CD14-positive monocyte (primary cell): ENCODE measurements at places on chromosomes 16 and 17.

GRCh38 chr17:57080718-57081117 is 4.3 kb upstream of the AKAP1 start:
- no peaks in the 10 kb centered on the region for H3K36me3 ChIP-seq
- H3K4me3 ChIP-seq = no peak overlapping the region
- H3K4me1 ChIP-seq = peaks cover 27% of the 10 kb centered on the region
- no peak overlapping the region for H3K27ac ChIP-seq
- H3K27me3 ChIP-seq = no peaks in the 10 kb centered on the region

GRCh38 chr16:78252757-78253156 is 153.3 kb downstream of the WWOX start:
- no peak for DNase-seq
- H3K4me1 ChIP-seq = no peaks in the 10 kb centered on the region
- no peak overlapping the region for H3K27ac ChIP-seq
- H3K4me3 ChIP-seq = no peak overlapping the region
- H3K36me3 ChIP-seq = no peaks in the 10 kb centered on the region

DNA sequence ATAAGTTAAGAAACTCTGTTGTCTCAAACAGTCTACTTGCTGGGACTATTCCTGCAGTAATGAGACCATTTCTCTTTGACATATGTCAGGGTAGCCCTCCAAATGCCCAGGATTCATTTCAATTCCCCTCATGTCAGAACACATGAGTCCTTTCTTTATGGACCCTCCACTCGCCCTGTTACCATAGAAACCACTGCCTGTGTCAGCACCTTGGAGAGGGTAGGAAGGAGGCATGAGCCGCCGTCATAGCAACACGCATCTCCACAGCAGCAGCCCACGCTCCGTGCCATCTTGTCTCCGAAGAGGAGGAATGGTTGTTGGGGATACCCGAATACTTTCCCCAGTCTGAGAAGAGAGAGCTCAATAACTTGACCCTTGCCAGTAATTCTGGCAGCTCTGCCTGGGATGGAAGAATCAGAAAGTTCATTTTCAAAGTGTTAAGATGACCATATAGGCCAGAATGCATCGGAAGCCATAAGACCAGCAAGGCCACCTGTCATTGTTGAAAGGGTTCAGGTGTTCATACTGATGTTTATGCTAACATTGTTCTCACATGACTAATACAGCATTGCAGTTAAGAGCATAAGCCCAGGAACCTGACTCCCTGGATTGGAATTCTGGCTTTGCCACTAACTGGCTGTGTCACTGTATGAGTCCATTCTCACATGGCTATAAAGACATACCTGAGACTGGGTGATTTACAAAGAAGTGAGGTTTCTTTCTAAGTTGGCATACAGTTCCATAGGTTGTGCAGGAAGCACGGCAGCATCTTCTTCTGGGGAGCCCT is 141.3 kb downstream of the ABCC12 start:
- H3K4me1 ChIP-seq = no peaks in the 10 kb centered on the region
- no peaks in the 10 kb centered on the region for H3K27me3 ChIP-seq
- no peak overlapping the region for H3K4me3 ChIP-seq
- H3K27ac ChIP-seq = no peak overlapping the region
- DNase-seq = no peak

DNA sequence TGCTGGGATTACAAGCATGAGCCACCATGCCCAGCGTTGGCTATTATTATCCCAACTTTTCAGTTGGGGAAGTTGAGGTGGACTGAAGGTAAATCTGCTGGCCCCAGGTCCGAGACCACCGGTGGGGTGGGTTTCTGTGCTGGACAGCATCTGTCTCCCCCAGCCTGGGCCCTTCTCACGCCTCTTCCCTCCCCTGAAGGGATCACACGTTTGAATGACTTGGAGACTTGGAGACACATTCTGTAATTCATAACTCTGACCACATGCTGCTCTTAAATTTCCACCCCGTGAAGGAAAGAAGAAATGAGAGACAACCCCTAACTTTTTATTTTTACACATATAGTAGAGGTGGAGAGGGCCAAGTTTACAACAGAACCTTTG is 109.8 kb downstream of the MSI2 start:
- no peaks in the 10 kb centered on the region for H3K36me3 ChIP-seq
- DNase-seq = no peak
- no peaks in the 10 kb centered on the region for H3K27me3 ChIP-seq
- no peak overlapping the region for H3K4me3 ChIP-seq
- peaks cover 5% of the 10 kb centered on the region for H3K4me1 ChIP-seq

DNA sequence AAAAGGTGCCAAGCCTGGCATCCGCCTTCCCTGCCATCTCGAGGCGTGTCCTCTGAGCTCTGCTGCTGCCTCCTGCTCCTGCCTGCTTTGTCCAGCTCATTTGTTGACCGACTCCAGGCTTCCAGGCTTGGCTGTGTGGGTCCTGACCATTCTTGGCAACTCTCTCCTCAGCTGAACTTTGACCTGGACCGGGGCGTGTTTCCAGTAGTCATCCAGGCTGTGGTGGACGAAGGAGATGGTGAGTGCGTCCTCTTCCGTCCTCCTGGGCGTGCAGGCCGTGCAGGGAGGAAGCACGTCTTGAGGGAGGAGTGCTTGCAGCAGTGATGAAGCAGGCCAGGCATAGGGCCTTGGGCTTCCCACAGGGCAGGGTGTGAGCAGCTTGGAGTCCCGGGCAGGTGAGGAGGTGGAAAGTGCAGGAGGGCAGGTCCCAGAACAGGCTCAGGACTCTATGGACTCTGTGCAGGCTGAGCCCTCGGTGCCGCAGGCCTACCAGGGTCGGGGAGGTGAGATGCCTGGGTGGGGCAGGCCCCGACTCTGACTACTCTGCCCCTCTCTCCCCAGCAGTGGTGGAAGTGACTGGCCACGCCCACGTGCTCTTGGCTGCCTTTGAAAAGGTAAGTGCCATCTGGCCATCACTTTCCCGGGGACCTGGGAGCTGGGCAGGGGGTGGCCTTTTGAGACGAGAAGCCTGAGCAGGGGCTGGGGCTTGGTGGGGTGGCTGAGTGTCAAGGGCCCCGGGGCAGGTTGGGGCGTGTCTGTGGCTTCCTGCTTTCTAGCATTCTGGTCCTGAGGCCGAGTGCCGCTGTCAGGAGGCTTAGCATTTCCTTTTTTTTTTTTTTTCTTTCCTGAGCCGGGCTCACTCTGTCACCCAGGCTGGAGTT is 28.6 kb upstream of the NUDT16L1 start:
- DNase-seq = peak; percentile 87
- H3K27me3 ChIP-seq = no peaks in the 10 kb centered on the region
- peak overlapping the region; percentile 1 for H3K4me3 ChIP-seq

GRCh38 chr17:76337413-76337777 is 16.3 kb downstream of the PRPSAP1 start:
- H3K4me1 ChIP-seq = no peaks in the 10 kb centered on the region
- H3K27me3 ChIP-seq = no peaks in the 10 kb centered on the region
- H3K36me3 ChIP-seq = peaks cover 21% of the 10 kb centered on the region
- H3K4me3 ChIP-seq = no peak overlapping the region
- no peak for DNase-seq
- H3K27ac ChIP-seq = no peak overlapping the region

DNA sequence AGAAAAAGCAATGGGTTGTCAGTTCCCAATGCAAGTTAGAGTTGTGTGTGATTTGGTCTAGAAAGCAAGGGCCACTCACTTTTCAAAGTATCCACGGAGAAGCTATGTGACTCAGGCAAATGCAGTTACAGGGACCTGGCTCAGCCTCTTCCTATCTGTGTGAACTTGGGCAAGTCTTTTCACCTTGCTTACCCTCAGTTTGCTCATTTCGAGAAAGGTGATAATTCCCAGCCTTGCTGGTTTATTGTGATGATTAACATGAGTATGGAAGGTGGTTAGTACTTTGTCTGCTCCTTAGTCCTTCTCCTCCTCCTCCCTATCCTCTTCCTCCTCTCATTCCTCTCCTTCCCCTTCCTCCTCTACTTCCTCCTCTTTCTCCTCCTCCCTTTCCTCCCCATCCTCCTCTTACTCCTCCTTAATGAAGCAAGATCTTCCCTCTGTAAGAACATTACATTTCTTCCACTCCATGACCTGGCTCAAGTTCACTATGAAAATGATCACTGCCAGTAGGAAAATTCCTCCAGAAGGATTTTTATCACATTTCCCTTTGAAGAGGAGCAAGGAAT is 204.0 kb downstream of the GRIN2A start:
- no peak for DNase-seq
- no peak overlapping the region for H3K27ac ChIP-seq
- no peaks in the 10 kb centered on the region for H3K4me1 ChIP-seq
- no peaks in the 10 kb centered on the region for H3K36me3 ChIP-seq
- no peak overlapping the region for H3K4me3 ChIP-seq

DNA sequence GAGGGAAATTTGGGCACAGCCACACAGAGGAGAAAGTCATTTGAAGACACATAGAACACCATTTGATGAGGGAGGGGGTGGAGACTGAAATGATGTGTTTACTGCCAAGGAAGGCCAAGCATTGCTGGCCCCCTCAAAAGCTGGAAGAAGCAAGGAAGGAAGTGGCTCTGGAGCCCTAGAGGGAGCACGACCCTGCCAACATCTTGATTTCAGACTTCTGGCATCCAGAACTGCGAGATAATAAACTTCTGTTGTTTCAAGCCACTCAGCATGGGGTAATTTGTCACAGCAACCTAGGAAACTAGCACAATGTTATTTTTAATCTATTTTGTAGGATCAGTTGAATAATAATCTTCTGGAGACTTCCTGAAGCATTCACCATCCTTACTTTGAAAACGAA is 314.8 kb upstream of the GOT2 start:
- peaks cover 3% of the 10 kb centered on the region for H3K4me1 ChIP-seq
- no peak overlapping the region for H3K27ac ChIP-seq
- no peaks in the 10 kb centered on the region for H3K27me3 ChIP-seq
- no peak for DNase-seq
- H3K4me3 ChIP-seq = no peak overlapping the region
- no peaks in the 10 kb centered on the region for H3K36me3 ChIP-seq

- no peak overlapping the region for H3K4me3 ChIP-seq
- H3K27me3 ChIP-seq = no peaks in the 10 kb centered on the region
- H3K36me3 ChIP-seq = no peaks in the 10 kb centered on the region
- no peak overlapping the region for H3K27ac ChIP-seq
- DNase-seq = no peak
Observed at GRCh38 chr17:57463103-57463885, 207.0 kb downstream of the MSI2 start.

DNA sequence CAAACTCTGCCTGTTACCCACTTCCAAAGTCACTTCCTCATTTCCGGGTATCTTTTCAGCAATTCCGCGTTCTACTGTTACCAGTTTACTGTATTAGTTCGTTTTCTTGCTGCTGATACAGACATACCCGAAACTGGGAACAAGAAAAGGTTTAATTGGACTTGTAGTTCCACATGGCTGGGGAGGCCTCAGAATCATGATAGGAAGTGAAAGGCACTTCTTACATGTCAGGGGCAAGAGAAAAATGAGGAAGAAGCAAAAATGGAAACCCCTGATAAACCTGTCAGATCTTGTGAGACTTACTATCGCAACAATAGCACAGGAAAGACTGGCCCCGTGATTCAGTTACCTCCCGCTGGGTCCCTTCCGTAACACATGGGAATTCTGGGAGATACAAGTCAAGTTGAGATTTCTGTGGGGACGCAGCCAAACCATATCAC is 30.9 kb downstream of the PAFAH1B1 start:
- no peaks in the 10 kb centered on the region for H3K27me3 ChIP-seq
- H3K36me3 ChIP-seq = no peaks in the 10 kb centered on the region
- peak overlapping the region; percentile 77 for H3K27ac ChIP-seq
- peaks cover 52% of the 10 kb centered on the region for H3K4me1 ChIP-seq

DNA sequence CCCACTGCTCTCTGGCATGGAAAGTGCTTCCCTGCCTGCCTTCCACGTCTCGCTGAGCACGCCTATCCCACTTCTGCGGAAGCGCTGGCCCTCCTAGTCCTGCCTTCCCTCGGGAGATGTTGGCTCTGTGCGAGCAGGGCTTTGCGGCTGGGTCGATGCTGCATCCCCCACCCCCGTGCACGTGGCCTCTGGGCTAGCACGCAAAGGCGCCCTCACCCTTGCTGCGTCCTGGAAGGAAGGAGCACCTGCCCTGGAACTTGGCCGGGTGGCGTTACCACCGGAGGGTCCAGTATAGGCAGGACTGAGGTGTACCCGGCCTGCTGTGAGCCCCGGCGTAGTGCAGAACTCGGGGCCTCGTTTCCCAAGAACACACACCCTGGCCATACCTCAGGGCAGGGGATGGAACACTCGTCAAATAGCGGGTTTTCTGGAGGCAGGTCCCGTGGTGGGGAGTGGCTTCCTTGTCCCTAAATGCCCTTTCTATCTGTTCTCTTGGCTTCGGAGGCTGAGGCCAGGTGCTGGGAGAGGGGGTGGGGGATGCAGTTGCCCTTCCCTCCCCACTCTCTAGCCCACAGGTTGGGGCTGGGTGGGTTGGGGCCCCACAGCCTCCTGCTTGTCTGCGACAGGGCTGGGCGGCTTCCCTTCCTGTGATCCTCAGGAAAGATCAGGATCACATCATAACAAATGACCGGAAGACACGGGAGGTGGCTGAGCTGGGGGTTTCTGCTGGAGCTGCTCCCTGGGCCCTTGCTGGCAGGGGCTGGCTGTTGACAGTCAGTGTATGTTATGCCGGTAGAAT is 17.4 kb downstream of the BAIAP2 start:
- no peak for DNase-seq
- H3K36me3 ChIP-seq = no peaks in the 10 kb centered on the region
- H3K27ac ChIP-seq = no peak overlapping the region
- no peak overlapping the region for H3K4me3 ChIP-seq

DNA sequence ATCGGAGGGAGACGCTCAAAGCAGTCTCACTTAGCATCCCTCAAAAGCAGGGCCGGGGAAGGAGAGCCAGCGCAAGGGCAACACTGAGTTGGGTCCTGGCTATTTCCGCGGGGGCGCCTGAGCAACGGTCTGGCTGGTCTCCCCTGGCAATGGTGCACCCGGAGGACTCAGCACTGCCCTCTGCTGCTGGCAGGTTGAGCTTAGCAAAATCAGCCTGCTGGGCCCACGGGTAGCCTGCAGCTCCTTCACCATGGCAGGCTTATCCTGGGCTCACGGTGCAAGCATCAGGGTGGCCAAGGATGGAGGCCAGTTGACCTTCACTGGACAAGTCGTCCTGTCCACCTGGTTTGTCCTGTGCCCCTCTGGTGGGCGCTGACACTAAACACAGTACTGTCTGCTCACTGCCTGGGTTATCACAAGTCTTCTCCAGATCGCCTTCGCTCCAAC is 14.4 kb upstream of the ALDH3A1 start:
- H3K36me3 ChIP-seq = no peaks in the 10 kb centered on the region
- no peak overlapping the region for H3K4me3 ChIP-seq
- peak; percentile 30 for DNase-seq
- H3K4me1 ChIP-seq = no peaks in the 10 kb centered on the region
- no peak overlapping the region for H3K27ac ChIP-seq

- no peaks in the 10 kb centered on the region for H3K27me3 ChIP-seq
- no peaks in the 10 kb centered on the region for H3K36me3 ChIP-seq
- peak overlapping the region; percentile 6 for H3K27ac ChIP-seq
- peak overlapping the region; percentile 17 for H3K4me3 ChIP-seq
- peak; percentile 33 for DNase-seq
Observed at GRCh38 chr17:41308251-41308917, 725 bp downstream of the KRTAP16-1 start.

GRCh38 chr17:77796176-77796860 is 162.2 kb upstream of the TNRC6C start:
- no peak for DNase-seq
- no peak overlapping the region for H3K27ac ChIP-seq
- H3K4me1 ChIP-seq = no peaks in the 10 kb centered on the region
- no peaks in the 10 kb centered on the region for H3K36me3 ChIP-seq
- H3K4me3 ChIP-seq = no peak overlapping the region
- peaks cover 7% of the 10 kb centered on the region for H3K27me3 ChIP-seq
